ENCODE measurements at places on chromosomes 1 and 21. TPM values are rescaled to one million over a fixed set of nuclear protein-coding genes. Genes with fewer than 3 reads are reported as not detected.

DNA sequence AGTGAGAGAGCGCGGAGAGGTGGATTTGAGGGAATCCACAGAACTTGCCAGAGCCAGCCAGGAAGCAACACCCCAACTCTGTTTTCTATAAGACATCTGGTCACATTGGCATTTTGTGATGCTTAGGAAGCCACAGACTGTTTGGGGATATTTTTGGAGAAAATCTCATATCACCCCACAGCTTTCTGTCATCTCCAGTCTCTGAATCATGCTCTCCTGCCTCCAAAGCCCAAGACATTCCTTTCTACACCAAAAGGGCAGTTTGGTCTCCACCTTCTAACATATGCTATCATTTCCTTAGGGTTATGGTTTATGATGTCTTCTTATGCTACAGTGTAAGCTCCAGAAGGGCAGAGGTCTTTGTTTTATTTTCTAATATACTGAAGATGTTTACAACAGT, 14.4 kb upstream of the BCL10 start:
- no peak for DNase-seq

DNA sequence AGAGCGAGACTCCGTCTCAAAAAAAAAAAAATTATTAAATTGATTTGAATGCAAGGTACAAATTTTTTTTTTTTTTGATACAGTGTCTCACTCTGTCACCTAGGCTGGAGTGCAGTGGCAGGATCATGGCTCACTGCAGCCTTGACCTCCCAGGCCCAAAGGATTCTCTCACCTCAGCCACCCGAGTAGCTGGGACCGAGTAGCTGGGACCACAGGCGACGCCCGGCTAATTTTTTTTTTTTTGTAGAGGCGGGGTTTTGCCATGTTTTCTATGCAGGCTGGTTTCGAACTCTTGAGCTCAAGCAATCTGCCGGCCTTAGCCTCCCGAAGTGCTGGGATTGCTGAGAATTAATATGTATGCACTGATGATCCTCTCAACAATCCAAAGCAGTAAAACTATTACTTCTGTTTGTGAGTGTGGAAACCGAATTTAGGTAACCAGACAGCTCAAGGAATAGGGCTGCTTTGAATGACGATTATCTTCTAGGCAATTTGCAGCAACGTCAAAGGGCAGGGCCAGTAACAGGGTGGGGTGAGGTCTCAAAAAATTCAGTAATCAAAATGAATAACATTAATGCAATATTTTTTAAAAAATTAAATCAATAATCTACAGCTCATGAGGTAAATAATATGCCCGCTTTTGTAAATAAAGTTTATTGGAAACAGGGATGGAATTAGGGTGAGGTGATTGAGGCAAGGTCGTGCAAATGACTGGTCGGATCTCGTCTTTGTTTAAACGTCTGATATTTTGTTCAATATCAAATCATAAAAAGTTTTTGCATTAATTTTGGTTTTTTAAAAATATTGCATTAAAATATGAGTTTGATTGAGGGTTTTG, 1.2 kb downstream of the CLSPN start:
- no peak for DNase-seq

TFF2 gene
- not detected for total RNA-seq

PDC gene
- not detected for total RNA-seq

All from neural progenitor cell (in vitro differentiated cells).